ENCODE measurements at places on chromosomes 5 and 9. TPM values are rescaled to one million over a fixed set of nuclear protein-coding genes. Genes with fewer than 3 reads are reported as not detected.

- no peak for DNase-seq
Observed at GRCh38 chr9:132791699-132792240, 86.3 kb downstream of the AK8 start.

GRCh38 chr9:78252616-78253015 lies 16.7 kb downstream of the CEP78 start:
- no peak for DNase-seq

DNA sequence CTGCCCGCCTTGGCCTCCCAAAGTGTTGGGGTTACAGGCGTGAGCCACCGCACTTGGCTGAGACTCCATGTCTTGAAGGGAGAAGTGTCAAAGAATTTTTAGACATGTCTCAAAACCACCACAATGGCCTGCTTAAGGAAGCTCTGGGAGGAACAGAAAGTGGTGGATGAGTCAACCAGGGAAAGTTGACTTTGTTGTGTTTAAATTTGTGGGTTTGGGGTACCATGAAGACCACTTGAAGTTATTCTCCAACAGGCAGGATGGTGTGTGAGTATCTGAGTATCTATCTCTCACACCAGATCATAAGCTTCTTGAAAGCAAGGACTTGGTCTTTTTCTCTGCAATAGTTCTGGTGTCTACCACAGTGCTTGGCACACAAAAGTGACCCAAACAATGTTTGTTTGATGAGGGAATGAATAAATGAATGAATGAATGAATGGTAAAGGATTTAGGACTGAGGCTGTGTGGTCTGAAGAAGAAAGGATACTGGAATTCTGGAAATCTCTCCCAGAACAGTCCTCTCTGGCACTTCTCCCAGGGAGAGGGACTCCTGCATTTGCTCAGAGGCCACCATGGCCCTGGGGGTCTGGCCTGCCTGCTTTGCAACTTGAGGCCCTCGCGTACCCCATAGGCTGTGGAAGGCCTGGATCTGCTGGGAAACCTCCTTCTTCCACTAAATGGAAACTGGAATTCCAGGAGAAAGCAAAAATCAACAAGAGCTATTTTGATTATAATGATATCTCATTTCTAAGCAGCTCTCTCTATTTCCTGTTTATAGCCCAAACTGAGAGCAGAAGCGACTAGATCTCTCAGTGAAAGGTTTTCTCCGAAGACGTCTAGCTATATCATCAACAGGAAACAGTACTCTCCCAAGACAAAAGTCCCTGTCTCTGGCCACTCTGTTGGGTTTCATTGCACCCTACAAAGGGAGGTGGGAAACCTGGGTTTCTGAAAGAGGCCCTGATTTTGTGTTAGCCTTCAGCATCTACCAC lies 187.9 kb downstream of the PALM2AKAP2 start:
- DNase-seq = no peak

DNA sequence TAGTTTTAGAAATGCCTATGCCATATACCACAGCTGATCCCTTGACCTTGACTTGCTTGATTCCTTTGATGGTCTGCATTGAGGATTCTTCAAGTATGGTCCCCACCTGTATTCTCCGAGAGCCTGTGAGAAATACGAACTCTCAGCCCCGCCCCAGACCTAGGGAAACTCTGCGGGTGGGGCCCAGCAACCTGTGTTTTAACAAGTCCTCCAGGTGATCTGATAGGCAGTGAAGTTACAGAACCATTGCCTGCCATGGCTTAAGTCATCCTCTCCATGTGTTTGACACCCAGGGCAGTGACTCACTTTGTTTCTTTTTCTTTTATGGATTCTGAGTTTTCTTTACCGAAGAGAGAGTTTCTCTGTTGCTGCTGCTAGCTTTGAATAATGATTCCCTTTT lies 18.5 kb downstream of the FRMPD1 start:
- DNase-seq = no peak

- DNase-seq = no peak
Observed at GRCh38 chr9:112006361-112007020, 109.9 kb downstream of the UGCG start.

DNA sequence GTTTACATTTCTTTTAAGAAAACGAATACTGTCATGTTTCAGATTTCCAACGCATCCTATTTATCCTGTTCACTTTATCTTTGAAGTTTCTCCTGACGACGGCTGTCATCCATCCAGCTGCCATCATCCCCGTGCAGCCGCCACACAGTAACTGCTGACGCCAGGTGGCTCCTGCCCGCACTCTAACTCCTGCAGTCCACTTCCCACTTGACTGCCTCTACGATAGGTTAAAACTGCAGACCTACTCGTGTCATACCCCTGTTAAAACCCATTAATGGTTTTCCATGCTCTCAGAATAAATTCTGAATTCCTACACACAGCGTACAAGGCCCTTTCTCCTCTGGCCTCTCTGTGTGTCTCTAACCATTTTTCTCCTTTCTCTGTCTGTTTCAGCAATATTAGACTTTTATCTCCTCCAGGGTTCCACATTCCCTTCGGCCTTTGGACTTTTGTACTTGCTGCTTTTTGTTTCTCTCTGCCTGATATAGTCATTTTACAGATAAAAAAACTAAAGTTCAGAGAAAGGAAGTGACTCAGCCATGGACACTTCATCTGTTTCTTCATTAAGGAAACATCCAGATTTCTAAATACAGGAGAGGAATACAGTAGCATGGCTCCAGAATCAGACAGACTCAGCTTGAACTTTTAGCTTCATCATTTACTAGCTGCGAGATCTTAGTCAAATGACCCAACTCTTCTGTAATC lies 84.9 kb downstream of the ADAMTS12 start:
- DNase-seq = no peak

GRCh38 chr9:124831642-124832364 lies 21.5 kb upstream of the WDR38 start:
- peak; percentile 36 for DNase-seq

GRCh38 chr5:181207960-181208253 lies 2.9 kb upstream of the TRIM7 start:
- DNase-seq = no peak

DNA sequence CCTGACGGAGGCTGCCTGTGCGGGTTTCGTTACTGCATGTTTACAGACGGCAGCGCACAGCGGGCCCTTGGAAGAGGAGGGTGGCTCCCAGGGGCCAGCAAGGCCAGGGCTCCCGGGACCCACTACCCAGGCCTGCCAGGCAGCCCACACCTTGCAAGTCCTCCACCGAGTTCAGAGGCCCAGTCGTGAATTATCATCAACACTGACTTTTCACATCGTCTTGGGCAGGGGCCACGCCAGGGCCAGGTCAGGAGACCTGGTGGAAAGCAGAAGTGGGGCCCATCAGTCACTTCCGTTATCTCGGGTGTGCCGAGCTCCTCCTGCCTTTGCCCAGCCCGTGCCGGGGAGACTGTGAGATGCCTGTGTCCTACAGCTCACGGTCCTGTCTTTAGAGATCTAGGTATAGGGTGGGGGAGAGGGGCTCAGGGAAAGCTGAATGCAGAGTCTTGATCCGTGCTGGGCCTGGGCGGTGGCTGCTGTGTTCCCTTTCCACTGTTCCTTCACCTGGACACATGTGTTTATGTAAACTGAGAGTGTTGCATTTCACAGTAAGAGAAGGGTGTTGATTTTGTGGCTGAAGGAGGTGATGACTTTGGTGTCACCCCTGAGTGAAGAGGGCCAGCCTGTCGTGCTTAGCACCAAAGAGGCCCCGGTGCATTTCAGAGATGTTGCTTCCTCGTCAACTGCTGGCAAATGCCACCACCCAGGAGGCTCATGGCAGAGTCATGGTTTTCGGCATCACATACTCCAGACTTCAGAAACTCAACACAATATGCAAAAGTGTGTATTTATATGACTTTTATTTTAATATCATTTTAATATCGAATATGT lies 175.2 kb downstream of the GAPVD1 start:
- DNase-seq = no peak

GRCh38 chr5:179698935-179699615 lies at the start of gene CANX:
Gene CANX (plus strand): TSS chr5:179698967. CDS start chr5:179705682, 6,715 bp downstream.
- DNase-seq = no peak

- no peak for DNase-seq
Observed at GRCh38 chr5:55030220-55030619, 6.2 kb downstream of the GZMK start.

GRCh38 chr5:62486672-62487071 lies 74.1 kb downstream of the IPO11 start:
- no peak for DNase-seq

GRCh38 chr9:114906922-114907571 lies 23.3 kb downstream of the TNFSF8 start:
- DNase-seq = no peak

Gene KCNMB1
- total RNA-seq = 13.6 TPM

Gene SPATA31E1
- not detected for total RNA-seq

Gene MARCOL
- total RNA-seq = not detected

Gene GPR21
- total RNA-seq = not detected

Gene TAS2R1
- total RNA-seq = not detected

Gene GRXCR2
- total RNA-seq = not detected
